Activated CD8-positive, alpha-beta memory T cell treated with anti-CD3 and anti-CD28 coated beads, Interleukin-2, amount 50 U/mL, for 4 hours (primary cell): ENCODE measurements at places on chromosomes 6 and 20.

- DNase-seq = no peak
These were observed 59.6 kb upstream of the DDR1 start for GRCh38 chr6:30824698-30825097.

- no peak for DNase-seq
These were observed 101.4 kb upstream of the PTPN1 start for GRCh38 chr20:50408526-50409364.

DNA sequence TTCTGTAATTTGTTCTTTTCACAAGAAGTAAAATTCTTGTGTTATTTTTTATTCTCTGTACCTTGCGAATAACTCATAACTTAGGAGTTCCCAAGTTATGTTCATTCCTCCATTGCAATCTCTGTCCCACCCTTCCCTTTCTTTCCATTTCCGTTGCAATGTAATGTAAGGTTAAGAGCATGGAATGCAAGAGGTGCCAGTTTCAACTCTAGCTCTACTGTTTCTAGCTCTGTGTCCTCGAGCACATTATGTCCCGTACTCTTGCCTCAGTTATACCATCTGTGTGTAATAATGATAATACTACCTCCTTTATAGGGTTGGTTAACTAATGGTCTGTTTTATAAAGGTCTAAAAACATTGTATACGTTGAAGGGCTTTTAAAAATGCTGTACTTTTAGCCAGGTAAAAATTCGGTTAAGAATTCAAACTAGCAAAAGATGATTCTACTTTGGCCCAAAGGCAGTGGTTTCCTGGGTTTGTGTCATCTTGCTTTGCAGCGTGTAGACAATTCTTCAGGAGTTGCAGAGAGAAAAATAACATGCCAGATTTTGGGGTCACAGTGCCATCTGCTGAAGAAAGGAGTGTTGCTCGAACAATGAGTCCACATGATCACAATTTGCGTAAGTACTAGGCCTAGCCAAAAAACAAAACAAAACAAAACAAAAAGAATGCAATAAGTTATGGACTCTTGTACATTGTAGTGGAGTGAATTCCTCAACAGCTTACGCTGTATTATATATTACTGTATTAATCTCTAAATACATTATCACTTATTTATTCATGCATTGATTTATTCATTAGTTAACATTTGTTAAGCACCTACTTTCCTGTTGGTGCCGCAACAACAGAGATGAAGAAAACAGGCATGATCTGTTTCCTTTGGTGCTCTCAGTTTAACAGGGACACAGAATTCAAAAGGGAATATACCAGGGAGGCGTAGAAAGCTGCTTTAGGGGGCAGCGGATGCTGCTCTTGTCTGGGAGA lies 10.0 kb upstream of the PFDN4 start:
- no peak for DNase-seq

- DNase-seq = no peak
These were observed 17.4 kb downstream of the FOXO3 start for GRCh38 chr6:108578166-108578565.

GRCh38 chr6:153595903-153596302 lies 443.1 kb upstream of the OPRM1 start:
- no peak for DNase-seq

DNA sequence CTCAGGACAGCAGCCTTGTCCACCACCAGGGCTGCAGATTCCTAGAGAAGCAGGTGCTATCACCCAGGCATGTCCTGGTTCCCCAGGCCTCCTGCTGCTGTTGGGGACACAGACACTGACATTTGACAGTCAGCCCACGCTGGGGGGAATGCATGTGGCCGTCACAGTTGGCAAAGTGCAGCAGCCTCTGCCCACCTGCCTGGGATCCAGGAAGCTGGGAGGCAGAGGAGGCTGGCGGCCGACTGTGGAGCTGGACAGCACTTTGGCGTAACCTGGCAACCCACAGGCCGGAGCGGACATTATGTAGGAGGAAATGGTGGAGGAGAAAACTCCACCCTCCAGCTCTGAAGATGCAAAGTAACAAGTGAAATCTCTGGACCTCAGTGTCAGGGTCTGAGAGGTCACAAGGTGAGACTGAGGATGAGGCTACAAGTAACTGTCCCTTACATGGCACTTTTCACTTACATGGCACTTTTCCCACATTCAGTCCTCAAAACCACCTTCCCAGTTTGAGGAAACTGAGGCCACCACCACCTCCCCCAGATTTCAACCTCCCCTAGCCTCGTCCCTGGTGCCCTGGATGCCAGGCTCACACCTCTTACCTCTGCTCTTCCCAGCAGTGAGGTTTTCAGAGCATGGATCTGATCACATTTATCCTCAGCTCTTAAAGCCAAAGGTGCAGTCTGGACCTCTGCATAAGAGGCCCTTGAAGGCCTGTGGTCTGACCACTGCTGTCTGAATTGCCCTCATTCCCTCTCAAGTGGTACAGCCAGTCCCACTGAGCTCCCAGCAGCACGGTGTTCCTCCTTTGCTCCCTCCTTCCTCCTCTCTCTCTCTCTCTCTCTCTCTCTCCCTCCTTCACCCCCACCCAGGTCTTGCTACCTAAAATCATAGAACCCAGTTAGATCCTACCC lies 8.7 kb downstream of the MAP1LC3A start:
- no peak for DNase-seq

DNA sequence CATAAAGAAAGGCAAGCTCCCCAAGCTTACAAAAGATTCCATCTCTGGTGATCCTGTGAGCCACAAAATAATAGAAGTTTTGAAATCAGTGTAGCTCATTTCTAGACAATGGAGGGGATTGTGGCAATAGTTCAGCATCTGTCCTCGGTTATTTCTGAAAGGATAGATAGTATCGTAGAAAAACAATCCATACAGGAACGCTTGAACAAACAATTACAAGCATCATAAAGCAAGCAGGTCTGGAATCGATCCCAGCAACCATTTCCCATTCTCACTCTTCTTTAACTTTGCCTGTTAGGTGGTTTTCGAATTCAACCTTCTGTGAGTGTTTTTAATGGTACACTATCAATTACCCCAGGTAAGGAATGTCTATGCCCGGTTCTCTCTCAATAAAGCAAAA lies 931.1 kb downstream of the KIF16B start:
- no peak for DNase-seq

DNA sequence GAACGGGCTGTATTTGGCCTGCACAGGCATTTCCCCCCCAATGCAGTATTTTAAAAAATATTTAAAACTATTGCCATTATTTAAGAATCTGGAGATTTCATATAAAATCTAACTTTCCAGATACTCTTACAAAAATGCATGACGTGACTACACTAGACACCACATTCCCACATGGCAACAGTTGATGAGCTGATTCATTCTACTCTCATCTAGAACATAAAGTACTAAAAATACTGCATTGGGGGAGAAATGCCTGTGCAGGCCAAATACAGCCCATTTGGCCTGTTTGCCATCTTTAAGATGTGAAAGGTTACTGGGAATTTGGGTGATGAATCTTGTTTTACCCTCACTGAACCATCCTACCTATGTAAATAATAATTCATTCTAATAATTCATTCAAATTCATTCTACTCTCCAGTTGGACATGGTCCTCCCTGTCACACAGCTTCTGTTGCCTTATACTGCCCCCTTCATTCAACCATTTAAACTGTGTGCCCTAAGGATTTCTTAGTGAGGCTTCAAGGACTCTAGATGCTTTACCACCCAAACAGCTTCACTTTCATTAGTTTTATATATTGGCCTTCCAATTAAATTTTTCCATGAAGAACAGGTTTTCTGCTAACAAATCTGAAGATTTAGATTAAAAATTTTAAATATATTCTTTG lies 6.9 kb upstream of the ZSCAN16 start:
- DNase-seq = no peak

DNA sequence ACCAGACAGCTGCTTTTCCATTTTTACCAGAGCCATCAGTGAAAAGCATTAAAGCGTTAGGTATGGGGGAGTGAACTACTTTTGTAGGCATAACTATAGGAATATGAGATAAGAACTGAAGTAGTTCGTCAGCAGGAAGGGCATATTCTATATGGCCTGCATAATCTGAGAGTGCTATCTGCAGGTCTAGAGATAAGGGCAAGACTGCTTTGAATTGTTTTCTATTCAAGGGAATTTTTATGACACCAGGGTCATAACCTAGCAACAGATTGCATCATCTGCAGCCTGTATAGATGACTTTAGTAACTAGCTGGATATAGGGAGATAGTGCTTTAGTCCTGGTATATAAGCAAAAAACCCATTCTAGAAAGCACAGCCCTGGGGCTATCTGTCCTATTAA lies 437.3 kb upstream of the HTR1E start:
- DNase-seq = no peak

- DNase-seq = no peak
These were observed 89.9 kb downstream of the CD83 start for GRCh38 chr6:14207448-14207847.

DNA sequence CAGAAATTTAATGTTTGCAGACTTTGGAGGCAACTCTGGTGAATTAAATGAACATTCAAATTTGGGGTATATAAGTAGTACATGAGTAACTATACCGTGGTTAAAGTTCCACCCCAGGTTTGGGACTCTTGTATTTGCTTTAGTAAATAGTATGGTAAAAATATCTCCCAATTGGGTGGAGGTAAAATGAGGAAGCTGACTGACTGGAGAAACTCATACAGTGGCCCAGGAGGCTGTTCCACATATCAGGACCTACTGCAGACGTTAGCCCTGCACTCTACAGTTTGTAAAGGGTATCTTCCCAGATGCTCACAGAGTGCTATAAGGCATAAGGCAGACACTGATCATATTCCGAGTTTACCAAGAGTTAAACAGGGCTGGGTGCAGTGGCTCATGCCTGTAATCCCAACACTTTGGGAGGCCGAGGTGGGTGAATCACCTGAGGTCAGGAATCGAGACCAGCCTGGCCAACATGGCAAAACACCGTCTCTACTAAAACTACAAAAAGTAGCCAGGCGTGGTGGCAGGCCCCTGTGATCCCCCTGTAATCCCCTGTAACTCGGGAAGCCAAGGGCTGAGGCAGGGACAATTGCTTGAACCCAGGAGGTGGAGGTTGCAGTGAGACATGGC lies 53.7 kb downstream of the CPXM1 start:
- DNase-seq = no peak

DNA sequence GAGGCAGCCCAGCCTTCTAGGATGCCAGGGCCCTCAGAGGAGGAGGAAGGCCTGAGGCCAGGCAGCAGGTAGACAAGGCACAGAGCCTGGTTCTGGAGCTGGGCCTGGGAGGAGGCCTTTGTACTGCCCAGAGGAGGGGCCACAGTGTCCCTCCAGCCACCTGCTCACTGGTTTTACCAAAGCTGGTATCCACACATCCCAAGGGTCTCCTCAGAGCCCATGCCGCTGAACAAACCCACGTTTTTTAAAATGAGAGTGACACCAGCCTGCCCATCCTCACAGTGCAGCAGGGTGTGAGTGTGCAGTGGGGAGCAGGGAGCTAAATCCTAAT lies 162.7 kb downstream of the LY86 start:
- no peak for DNase-seq

DNA sequence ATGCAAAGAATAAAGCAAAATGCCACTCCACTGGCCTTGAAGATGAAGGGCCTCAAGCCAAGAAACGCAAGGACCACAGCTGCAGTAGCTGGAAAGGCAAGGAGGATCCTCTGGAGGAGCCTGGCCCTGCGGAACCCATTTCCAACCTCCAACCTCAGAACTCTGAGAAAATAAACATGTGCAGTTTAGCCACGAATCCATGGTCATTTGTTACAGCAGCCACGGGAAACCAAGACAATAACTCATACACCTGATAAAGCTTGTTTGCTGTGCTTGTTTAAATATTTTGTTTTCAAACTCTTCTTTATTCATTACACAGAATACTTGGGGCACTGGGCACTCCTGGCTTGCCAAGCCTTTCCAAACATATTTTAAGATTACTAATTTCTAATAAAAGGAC lies 10.4 kb downstream of the SERPINB6 start:
- no peak for DNase-seq

DNA sequence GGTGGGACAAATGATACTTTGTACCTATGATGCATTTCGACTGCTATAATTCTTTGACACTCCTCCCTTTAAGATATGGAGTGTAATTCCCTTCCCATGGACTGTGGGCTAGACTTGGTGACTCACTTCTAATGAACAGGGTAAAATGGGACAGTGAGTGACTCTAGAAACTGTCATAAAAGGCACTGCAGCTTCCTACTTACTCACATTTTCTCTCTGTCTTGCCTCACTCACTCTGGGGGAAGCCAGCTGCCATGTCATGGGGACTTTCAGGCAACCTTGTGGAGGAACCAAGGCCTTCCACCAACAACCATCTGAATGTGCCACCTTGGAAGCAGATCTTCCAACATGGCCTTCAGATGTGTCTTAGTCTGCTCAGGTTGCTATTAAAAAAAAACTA lies 12.9 kb upstream of the GFOD1 start:
- no peak for DNase-seq

- no peak for DNase-seq
These were observed 317.8 kb upstream of the NT5E start for GRCh38 chr6:85132091-85132490.

- DNase-seq = no peak
These were observed 403.0 kb upstream of the SPTLC3 start for GRCh38 chr20:12605751-12606150.

GRCh38 chr20:53177687-53178086 lies 205.5 kb downstream of the TSHZ2 start:
- DNase-seq = no peak

DNA sequence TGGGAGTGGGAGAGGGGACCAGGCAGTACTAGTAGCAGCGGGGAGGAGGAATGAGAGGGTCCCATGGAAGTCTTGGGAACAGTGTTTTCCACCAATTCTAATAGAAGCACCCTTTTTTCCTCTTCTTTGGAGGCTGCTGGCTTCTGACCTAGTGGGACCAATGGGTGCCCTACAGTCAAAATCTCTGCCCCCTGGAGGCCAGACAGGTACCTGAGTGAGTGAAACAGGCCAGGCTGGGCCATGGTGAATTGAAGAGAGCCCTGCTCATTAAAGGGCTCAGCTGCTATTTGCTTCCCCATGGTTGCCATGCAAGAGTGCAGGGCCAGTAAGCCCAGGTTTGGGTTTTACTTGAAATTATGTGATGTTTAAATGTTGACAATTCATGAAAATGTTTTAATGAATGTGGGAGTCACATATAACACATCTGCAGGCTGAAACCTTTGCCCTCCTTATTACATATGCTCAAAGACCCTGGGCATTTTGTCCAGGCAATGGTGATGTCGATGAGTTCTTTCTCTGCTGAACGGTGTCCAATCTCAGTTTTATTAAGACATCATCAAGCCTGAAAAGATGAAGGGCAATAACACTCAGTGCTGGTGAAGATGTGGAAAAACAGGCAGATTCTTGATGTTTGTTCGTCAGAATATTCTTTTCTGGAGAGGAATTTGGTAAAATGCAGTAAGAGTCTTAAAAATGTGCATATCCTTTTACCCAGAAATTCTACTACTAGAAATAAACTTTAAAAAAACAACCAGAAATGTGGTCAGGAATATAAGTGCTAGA lies 42.3 kb upstream of the OCSTAMP start:
- no peak for DNase-seq
